Right ventricle myocardium superior (tissue), 1 donor: ENCODE measurements at places on chromosomes 2 and 18.

DNA sequence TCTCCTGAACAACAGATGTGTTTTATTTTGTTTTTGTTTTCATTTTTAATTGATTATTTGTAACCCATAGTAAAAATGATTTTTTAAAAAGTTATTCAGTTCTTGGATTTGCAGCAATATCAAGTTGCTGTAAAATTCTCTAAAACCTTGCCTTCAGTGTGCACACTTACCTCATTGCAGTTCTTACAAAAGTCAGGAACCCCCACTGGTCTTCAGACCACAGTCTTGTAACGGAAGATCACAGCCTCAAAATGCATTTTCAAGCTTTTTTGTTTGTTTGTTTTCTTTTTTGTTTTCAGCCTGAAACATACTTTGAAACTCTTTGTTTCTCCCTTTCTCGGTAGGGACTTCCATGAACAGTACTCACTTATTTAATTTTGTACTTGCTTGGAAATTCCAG lies 1012.8 kb upstream of the GYPC start:
- no peak for DNase-seq

- no peak for DNase-seq
Observed at GRCh38 chr2:148582679-148583511, 61.7 kb upstream of the EPC2 start.

GRCh38 chr2:107776362-107776761 lies 50.3 kb upstream of the RGPD4 start:
- DNase-seq = no peak

- DNase-seq = no peak
Observed at GRCh38 chr2:17646081-17646554, 105.6 kb downstream of the VSNL1 start.

DNA sequence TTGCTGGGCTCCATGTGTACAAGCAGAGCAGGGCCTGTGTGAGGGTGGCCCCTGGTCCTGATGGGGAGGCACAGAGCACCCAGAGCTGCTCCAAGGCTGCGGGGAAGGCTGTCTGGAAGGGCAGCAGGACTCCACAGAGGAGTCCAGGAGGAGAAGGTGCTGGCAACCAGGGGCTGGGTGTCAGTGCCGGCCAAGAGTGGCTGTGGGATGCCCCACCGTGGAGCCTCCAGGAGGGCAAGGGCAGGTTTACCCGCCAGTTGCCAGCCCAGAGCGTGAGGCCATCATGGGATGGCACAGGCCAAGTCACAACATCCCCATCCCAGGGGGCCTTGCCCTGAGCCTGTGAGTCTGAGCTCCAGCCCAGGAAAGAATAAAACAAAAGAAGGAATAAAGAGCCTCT lies 241.8 kb downstream of the NAPG start:
- DNase-seq = no peak

- DNase-seq = no peak
Observed at GRCh38 chr2:213723707-213724106, 439.4 kb downstream of the SPAG16 start.

DNA sequence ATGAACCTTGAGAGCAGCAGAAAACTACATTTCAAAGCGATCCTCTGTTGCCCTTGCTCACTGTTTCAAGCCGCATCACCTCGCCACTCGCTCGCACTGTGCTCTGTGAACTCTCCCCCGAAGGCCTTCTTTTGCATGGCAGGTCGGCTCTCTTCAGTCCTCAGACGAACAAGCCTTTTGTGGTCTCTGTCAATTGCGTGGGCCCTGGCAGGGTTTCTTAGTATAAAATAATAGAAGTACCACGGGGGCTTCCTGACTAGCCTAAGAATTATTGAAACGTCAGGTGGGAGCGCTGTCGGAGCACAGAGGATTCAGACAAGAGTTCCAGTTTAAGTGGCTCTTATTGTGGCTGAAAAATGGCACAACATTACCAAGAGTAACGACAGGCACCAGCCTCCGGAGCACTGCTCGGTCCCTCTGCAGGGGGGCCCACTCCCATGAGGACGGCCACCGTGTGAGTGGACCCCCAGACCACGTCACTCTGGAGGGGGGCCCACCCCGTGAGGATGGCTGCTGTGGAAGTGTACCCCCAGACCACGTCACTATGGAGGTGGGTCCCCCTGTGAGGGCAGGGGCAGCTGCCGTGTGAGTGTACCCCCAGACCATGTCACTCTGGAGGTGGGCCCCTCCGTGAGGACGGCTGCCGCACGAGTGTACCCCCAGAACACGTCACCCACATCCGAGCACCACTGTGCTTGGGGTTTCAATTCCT lies 237.7 kb downstream of the HDAC4 start:
- DNase-seq = no peak

DNA sequence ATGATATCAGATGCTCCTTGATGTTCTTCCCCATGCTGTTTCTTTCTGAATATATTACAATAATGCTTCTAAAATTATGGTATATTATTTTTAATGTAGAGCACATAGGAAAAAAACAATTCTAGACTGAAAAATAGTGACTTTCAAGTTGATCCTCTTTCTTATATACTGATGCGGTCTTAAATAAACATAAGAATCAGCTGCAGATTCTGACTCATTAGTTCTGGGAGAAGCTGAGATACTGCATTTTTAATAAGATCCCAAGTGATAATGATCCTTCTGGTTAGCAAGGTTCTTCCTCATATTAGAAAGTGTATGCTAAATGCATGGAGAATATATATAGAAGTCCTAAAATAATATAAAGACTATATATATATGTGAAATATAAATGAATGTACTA lies 124.9 kb downstream of the XIRP2 start:
- DNase-seq = no peak

DNA sequence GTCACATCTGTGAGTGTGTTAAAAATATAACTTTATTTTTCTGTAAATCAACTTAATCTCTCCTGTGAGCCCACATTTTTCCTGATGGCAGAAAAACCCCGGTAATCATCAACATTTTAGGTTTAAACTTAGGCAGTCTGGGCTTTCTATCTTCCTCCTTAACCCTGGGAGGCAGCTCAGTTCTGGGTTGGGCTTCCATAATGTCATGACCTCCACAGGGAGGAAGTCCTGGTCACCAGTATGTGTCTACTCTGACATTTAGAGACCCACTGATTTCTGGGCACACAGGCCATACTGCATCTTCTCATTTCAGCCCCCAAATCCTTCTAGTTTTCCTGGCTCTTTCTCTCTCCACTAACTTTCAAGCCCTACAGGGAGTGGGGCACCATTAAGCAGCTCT lies 181.2 kb downstream of the DYSF start:
- DNase-seq = no peak

DNA sequence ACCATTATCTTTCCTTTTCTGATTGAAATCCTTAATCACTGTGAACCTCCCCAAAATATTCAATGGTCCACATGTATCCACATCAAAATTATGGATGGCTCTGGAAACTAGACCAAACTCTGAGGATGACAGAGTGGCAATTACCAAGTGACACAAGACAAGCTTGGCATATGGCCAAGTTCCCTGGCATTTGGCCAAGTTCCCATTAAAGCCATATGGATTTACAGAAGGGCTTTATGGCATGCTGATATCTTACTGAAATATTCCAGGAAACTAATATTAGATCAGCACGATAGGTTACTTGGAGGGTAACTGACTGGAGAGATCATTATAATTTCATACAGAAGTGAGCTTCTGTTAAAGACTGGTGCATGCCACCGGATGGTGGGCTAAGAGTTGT lies 21.9 kb upstream of the CERS6 start:
- peak; percentile 49 for DNase-seq

DNA sequence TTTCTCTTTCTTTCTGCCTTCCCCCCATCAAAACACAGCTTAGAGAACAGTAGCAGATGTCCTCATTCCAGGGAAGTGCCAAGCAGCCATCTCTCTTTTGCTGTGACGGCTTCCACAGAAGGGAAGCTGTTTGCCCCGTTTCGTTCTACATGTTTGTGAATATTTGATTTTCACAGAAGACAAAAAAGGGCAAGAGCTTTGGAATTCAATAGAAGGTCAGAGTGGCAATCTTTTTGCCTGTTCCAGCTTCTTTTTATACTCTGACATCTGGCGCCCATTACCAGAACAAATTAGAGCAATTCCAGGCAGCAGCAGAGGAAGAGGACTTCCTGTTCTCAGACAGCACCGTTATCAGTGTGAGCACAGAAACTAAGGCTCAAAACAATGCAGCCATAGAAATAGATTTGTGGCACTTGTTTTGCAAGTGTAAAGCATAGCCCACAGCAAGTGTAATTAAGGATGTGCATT lies 79.0 kb upstream of the CDH19 start:
- DNase-seq = no peak

DNA sequence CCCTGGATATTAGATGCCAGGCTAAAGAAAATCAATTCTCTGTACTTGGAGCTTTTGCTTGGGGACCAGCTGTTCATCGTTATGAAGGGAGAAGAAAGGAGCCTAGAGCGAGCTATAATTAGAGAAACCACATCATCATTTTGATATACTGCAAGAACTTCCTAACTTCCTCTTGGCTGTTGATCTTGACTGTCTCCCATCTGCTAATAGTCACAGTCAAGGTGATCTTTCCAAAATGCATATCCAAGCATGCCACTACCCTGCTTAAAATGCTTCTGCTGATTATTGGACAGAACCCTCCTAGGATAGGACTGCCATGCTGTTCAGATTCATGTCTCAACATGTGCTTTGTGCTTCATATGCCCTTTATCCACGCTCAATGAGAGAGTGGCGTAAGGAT lies 54.8 kb downstream of the RAPGEF4 start:
- no peak for DNase-seq

GRCh38 chr2:161843936-161844335 lies 219.7 kb downstream of the SLC4A10 start:
- DNase-seq = no peak

DNA sequence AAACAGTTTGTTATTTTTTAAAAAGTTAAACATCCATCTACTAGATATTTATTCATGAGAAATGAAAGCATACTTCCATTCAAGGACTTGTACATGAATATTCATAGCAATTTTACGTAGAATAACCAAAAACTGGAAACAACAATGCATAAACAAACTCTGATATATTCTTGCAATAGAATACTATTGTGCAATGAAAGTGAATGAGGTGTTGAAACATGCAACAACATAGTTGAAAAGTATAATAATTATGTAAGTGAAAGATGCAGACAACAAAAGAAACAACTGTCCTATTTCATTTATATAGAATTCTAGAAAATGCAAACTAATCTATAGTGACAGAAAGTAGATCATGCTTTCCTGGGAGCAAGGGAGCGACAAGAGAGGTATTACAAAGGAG lies 206.6 kb upstream of the KLHL29 start:
- no peak for DNase-seq

DNA sequence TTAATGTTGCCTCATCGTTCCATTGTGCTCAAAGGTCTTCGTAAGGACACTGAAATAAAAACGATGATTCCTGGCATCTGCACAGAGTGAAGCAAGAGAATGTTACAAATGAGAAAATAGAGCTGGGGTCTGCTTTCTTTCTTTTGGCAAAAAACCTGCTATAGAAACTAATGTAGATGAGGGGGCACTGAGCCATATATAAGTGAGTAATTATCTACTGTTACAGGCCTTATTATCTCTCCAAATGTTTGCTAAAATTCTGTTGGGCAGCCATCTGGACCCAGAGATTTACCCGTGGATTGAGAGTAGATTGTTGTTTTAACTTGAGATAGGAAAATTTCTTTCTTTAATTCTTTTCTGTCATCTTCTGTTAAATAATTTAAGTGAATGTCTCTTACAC lies 472.5 kb upstream of the PIK3C3 start:
- DNase-seq = no peak

- peak; percentile 83 for DNase-seq
Observed at GRCh38 chr18:22223254-22223964, 54.0 kb downstream of the GATA6 start.

GRCh38 chr2:175815537-175815936 lies 186.5 kb downstream of the LNPK start:
- DNase-seq = no peak

DNA sequence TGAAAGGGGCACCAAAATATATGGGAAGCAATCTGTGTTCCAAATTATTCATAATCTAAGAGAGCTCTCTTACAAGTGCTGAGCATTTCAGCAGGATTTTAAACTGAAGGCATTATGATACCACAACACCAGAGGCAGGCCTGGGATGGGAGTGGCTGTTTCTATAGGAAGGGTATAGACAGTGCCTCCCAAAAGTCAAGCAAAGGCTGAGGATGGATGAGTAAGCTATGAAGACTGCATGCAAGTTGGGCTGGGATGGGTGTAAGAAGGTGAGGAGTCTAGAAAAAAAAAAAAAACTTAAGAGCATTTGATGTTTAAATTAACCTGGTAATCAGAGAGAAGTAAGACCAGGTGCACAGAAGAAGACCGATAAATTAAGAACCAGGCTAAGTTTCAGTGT lies 132.5 kb downstream of the OSR1 start:
- DNase-seq = no peak

DNA sequence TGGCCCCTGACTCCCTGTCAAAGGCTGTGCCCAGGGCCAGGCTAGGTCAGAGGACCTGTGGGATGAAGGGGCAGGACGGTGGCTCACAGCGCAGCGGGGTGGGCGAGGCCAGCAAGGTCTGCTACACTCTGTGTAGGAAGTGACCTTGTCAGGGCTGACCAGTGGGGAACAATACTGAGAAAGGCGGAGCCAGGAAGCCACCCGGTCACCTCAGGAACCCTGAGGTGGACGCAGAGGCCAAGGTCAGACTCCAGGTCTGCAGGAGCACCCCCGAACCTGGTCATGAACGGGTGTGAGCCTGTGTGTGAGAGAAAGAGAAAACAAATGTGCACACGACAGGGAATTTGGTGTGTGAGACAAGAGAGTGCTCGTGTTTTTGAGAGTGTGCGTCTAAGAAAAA lies 72.3 kb downstream of the SMAD7 start:
- no peak for DNase-seq

DNA sequence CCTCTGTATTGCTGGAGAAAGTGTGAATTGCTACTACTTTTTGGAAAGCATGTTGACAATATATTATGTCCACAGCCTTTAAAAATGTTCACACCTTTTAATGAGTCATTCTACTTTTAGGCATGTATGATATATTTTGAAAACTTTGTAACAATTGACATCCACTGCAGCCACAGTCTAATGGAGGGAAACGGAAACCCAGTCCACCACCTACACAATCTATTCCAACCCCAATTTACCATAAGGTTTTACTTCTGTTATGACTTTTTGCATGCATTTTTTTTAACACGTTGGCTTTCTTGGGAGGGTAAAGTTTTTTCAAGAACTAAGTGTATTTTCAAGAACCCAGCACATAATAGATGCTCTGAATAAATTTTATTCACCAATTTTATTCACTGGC lies 38.5 kb upstream of the ATP8B1 start:
- DNase-seq = no peak

- DNase-seq = no peak
Observed at GRCh38 chr2:238139196-238140039, 950 bp downstream of the KLHL30 start.
